ENCODE measurements at places on chromosomes 7 and 10.

DNA sequence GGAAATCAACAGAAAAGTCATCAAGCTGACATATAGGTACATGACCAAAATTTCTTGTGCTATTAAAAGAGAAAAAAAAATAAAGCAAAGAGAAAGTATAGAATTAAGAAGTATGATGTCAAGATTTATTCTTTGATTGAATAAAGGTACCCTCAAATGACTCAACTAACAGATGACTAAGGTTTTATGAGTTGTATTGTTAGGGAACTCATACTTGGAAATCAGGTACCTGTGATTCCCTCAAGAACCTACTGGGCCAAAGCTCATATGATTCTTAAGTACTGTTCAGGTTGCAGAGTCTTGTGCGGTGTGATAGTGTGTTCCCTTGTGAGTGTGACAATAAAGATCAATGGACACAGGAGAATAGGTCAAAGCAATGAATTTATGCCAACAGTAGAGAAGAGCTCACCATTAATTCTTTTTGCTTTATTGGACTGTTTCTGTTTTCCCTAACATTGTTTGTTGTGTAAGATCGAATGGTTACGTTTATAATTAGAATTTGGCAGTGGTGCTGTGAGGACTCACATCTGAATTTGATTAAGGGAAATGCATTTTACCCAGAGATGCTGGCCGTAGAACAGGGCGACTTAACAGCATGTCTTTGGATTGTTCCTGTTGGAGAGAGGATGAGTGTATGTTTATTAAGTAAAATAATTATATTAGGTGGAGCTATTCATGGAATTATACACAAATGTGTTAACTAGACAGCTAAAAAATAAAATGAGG is 293.2 kb upstream of the SEMA3D start:
- DNase-seq = peak; percentile 28

GRCh38 chr10:24202181-24202570 is 6.8 kb upstream of the KIAA1217 start:
- DNase-seq = no peak

GRCh38 chr7:151964951-151965350 is 8.7 kb downstream of the GALNTL5 start:
- no peak for DNase-seq

DNA sequence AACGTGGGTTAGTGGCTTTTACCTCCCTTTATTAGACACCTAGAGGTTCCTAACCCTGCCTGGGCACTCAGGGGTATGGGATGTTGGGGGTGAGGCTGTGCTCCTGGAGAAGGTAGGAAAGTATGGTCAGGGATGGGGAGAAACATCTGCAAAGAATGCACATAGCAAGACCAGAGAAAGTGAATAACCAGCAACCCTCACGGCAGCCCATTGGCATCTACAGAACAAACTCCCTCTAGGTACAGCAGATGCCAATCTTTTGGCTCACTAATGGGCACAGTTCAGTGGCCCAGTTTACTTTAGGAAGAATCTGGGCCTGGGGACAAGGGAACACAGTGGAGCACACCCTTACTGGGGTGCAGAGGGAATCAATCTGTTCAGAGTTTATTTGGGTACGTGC is 143.9 kb downstream of the JAZF1 start:
- DNase-seq = peak; percentile 56

- DNase-seq = peak; percentile 22
Measured at GRCh38 chr10:11856678-11857077, 33.5 kb downstream of the PROSER2 start.

- DNase-seq = no peak
Measured at GRCh38 chr7:77467408-77467807, 51.3 kb upstream of the GSAP start.

GRCh38 chr7:99768471-99768870 is 15.5 kb downstream of the CYP3A4 start:
- DNase-seq = no peak

DNA sequence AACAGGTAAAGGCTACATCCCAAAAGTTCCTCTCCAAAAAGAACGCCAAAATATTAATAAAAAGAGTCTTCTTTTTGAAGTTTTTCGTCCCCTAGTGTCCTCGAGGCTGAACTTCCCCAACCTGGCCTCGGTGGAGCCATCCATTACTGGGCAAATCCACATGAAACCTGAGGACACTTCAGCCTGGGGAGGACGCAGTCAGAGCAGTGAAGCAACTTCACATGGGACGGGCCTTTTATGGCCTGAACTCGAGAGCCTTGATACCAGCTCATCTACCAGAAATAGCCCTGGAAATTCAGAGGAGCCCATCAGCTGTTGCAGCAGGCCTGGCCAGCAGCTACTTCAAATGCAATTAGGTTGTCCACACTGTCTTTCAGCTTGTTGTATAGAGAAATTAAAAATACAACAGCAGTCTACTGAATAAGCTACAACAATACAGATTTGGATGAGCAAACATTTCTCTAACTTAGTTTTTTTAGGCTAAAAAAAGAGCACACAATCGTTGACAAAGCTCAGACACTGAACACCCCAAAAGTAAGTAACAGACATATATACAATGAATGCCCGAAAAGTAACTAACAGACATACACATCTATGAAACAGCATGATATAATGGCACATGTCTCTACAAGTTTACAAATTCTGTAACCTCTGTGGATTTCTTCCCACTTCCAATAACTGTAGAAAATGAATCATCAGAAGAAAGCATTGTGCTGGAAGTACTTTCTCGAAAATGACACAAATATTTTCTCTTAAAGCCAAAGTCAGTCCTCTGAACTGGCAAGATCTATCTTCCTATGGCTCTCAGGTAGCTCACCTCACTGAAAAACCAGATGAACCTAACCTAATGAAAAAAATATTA is at the start of gene SVIL:
SVIL (minus strand) TSS at position 208 of the 862 bp plus-strand sequence. CDS start 79,913 bp downstream, outside the sequence.
- peak; percentile 31 for DNase-seq

DNA sequence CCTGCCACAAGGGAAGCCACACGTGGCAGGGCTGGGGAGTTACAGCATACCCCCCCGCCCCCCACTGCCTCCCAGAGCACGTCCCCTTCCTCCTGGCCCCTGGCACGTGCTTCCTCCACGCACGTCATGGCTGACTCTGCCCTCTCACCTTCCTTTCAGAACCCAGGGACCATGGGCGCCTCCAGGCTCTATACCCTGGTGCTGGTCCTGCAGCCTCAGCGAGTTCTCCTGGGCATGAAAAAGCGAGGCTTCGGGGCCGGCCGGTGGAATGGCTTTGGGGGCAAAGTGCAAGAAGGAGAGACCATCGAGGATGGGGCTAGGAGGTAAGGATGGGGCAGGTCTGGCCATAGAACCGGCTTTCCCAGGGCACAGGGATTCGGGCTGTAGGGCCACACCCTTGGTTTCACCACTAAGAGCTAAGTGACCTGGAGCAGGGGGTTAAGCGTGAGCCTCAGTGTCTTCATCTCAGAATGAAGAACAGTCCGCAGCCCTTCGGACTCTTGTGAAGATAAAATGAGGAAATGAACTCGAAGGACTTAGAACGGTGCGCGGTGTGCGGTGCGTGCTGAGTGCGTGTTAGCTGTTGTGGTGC is 2.5 kb downstream of the NUDT1 start:
- no peak for DNase-seq

- DNase-seq = no peak
Measured at GRCh38 chr10:51034769-51035168, 39.5 kb upstream of the PRKG1 start.

DNA sequence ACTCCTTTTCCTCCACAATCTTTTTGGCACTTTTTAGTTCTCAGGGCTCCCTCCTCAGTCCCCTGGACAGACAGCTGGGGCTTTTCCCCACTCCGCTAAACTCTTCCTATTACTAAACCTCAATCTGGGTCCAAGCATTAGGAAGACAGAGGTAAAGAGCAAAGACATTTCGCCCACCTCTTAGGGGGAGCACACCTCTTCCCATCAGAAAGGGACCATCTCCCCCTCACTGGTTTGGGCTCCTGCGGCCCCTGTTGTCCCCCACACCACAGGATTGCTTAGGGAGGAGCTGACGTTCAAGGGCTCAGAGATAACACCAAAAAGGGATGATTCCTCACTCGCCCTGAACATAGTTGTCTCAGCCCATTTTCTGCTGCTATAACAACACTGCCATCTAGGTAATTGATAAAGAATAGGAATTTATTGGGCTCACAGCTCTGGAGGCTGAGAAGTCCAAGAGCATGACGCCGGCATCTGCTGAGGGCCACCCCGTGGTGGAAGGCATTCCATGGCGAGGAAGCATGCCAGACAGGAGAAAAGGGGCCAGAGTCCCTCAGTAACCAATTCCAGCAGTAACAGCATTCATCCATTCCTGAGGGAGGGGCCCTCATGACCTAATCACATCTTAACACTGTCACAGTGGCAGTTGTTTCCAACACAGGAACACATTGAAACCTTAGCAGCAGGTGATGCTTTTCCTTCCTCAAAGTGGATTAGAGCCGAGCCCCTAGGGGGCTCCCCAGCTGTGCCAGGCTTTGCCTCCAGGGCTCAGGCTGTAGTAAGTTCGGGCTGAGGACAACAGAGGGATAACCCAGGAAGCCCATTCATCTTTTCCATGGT is 209.6 kb downstream of the EBF3 start:
- no peak for DNase-seq

DNA sequence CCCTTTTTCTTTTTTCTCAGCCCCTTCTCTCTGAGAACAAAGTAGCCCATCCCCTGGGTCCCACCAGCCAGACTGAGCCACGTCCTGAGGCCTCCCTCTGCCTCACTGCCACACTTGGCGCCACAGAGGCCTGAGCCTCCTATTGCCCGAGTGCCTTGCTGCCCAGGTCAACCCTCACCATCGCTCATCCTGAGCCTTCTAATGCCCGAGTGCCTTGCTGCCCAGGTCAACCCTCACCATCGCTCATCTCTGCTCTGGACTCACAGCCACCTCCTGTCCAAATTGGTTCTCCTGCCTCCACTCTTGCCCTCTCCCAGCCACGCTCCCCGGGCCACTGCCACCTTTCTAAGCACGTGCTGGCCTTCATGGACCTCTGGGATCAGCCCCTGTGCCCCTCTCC is 53.2 kb upstream of the SMNDC1 start:
- no peak for DNase-seq

GRCh38 chr7:27634671-27635493 is 27.8 kb downstream of the HIBADH start:
- DNase-seq = no peak

GRCh38 chr7:100640517-100641440 is 573 bp downstream of the TFR2 start:
- DNase-seq = no peak

DNA sequence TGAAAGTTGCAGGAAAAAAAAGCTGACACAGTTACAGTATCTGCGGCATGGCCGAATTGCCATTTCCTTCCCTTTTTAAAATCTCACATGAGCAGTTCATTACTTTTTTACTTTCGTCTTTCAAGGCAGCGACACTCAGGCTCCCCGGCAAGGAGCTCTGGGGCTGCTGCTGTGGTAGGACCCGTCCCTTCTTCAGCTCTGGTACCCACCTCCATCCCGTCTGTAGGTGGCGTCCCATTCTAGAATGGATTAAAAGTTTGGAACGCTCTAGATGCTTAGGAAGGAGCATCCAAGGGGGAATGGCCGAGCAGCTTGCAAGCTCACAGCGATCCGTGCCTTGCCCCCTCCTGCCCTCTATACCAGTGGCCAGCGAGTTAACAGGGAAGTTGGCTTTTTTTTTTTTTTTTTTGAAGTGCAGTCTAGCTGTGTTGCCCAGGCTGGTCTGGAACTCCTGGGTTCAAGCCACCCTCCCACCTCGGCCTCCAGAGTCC is 22.8 kb upstream of the TTYH3 start:
- DNase-seq = no peak
